ENCODE measurements at places on chromosomes 4 and X.

DNA sequence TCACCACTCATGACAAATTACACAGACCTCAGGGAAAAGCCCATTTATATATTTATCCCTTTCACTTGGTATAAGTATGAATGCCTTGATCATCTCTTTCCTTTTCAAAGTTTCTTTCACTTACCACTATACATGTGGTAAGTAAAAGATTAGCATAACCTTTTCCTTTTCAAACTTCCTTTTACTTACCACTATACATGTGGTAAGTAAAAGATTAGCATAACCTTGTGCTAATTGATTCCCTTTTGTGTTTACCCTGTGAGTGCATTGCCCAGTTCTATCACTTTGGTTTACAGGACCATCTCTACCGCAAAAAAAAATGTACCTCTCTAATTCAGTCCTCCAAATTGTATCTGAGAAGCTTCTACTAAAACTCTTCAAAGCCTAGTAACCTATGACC is 32.7 kb upstream of the TCEANC start:
- no peak for DNase-seq

DNA sequence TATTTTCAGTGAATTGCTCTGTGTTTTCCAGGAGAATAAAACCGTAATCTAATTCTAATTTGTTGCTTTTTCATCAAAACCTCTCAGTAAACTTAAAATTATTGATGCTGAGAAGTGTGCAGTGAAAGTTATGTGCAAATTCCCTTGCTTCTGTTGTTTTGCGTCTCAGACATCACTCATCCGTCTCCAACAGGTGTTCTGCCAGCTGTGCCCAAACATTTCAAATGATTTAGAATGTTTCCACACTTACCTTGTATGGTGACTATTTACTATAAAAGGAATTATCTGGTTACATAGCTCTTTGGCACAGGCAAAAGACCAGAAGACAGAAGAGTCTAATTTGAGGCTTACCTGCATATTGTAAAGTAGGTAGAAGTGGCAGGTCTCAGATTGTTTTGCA is 184.0 kb downstream of the BMPR1B start:
- DNase-seq, result no peak

GRCh38 chr4:6498511-6499237 is 26.3 kb upstream of the PPP2R2C start:
- DNase-seq, result peak; percentile 5

DNA sequence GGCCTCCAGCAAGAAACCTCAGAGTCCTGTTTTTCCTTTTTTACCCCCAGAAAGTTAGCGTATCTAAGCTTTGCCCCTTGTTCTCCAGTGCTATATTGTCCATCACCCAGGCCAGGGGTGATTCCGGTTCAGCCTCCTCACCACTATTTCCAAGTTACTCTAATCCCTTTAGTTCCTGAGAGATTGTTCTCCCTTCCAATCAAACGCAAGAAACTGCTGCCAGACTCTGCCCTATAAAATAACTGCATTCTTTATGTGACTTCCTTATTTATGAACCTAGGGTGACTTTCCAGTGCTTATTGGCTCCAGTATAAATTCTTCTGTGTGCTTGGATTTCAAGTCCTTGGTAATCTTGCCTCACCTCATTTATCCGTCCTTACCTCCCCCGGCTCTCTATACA is 65.7 kb downstream of the CLCN5 start:
- no peak for DNase-seq

DNA sequence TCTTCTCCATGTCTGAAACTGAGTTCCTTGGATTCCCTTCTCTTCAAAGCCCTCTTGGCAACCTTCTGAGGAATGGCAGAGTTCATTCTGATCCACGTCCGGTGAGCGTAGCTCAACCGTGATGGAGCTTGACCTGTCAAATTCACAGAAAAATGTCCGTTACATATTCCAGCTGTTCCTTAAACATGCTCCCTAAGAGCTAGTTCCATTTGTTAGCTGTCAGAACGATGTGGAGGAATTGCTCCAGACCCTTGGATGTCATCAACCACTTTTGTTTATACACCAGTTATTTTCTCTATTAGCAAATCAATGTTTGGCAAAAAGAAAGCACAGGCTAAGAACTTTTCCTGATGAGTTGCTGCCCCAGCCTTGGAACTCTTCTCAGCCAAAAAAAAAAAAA is 50.1 kb downstream of the NHS start:
- no peak for DNase-seq

DNA sequence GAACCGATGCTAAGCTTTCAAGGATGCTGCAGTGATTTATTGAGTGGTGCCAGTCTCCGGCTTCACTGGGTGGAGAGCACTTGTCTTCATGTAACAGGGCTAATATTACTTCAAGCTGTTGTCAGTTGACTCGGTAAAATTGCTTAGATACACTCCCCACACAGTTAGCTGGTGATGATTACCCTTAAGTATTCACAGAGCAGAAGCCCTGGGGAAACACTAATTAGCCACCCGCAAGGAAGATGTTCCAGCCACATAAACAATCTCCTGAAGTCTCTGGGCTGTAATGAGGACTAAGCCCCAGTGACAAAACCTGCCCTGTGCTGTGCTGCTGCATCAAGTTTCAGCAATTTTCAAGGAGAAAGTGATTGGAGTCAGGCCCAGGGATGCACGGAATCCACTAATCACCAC is 37.3 kb upstream of the GK2 start:
- DNase-seq, result no peak

DNA sequence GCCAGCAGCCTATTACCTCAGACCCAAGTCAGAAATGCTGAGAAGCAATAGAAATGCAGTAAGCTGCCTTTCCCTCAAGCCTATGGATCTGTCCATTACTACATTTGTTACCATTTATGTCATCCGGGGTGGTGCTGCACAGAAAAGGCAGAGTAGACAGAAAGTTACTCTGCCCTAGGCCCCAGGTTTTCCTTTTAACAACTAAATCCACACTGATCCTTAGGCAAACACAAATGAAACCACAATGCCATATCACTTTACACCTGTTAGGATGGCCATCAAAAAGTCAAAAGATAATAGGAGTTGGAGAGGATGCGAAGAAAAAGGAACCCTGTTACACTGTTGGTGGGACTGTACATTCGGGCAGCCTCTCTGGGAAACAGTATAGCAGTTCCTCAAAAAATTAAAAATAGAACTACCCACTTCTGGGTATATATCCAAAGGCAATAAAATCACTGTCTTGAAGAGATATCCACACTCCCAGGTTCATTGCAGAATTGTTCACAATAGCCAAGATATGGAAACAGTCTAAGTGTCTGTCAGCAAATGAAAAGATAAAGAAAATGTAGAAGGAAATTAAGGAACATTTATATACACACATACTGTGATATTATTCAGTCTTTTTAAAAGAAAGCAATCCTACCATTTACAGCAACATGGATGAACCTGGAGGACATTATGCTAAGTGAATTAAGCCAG is 186.3 kb downstream of the NWD2 start:
- no peak for DNase-seq

- no peak for DNase-seq
These were observed 105.4 kb downstream of the MTNR1A start for GRCh38 chr4:186449954-186450353.

- no peak for DNase-seq
These were observed 48.0 kb upstream of the FAT1 start for GRCh38 chr4:186771624-186772023.

DNA sequence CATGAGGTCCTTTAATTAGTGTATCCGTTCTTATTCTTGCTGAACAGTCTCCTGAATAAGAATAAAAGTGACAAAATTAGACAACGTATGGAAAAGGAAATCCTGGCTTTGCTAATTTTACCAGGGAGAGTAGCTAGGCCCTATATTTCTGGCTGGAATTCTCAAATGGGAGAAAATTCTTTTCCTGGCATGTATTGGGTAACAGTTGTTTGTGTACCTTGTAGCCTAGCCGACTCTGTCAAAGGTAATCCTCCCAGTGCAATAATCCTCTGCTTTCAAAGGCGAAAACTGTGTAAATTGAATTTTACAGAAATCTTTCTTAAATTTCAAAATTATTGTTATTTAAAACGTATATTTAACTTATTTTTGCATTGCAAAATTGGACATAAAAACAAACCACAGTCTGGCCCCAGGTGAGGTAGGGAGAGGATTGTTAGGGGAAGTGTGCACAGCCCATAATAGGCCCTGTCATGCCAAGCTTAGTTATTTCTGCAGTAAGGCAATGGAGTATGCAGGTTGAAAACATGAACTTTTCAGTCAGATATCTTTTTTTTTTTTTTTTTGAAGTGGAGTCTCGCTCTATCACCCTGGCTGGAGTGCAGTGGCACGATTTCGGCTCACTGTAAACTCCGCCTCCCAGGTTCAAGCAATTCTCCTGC is 18.9 kb upstream of the TENM3 start:
- no peak for DNase-seq

- DNase-seq, result no peak
These were observed 28.5 kb upstream of the KLHL4 start for GRCh38 chrX:87489071-87489470.

- DNase-seq, result no peak
These were observed 8.5 kb downstream of the RAB9A start for GRCh38 chrX:13697455-13697854.

DNA sequence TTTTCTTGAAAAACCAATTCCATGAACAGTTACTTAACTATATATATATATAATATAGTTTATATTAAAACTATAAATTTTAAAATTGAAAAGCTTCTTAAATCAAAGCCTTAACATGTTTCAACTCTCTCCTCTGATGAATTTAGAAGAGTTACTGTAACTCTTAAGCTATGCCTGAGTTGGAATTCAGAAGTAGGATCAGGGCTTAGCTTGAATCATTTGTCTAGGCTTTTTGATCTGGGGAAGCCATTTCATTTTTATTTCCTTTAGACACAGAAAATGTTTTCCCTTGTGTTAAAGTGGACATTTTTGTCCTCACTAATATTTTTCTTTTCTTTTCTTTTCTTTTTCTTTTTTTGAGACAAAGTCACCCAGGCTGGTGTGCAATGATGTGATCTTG is 40.4 kb upstream of the PDLIM5 start:
- no peak for DNase-seq

DNA sequence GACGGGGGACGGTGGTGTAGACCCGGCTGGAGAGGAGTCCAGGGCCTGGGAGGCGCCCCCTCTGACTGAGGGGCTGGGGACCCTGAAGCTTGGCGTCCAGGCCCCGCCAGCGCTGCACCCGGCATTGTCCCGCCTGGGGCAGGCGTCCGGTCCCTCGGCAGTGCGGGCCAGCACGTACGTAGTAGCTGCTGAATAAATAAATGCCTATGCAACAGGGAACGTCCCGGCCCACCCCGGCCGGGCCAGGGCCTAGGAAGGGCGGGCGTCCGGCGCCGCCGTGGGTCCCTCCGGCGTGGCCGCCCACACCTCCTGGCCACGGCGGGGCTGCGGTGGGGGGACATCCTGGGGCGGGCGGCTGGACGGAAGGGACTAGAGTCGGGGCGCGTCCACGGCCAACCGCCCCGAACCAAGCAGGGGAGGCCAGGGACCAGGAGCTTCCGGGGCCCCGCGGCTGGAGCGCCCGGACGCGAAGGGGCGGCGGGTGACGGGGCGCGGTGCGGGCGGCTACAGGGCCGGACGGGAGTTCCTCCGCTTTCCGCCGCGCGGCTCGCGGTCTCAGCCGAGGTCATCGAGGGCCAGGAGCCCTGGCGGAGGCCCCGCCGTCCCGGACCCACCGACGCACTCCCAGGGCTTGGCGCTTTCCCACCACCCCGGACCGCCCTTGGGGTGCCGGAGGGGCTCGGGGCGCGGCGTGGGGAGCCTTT is 886 bp upstream of the WWC2 start:
- peak; percentile 9 for DNase-seq

- no peak for DNase-seq
These were observed 285.0 kb upstream of the AADAT start for GRCh38 chr4:170374770-170375169.

DNA sequence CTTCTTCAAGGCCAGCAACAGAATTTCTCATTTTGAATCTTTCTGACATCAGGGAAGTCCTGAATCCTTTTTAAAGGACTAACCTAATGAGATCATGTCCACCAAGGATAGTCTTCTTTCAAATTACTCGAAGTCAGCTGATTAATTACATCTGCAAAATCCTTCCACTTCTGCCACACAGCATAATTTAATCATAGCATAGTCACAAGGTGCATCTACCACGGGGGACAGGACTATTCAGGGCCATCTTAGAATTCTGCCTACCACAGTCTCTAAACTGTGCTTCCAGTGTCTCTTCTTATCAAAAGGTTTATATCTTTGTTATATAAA is 53.7 kb downstream of the ATP10D start:
- no peak for DNase-seq

DNA sequence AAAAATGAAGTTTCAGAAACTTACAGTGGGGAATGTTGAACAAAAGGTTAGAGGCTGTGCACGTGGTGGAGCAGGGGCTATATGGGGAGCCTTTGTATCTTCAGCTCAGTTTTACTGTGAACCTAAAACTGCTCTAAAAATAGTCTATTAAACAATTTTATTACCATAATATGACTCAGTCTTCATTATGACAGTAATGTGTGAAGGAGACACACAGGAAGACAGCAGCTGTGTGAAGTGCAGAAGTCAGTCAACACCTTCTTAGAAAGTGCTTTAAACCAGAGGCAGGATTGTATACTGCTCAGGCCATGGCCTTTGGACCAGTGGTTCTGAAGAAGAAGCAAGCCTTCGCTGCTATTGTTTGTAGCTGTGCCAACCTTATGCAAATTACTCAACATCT is 89.7 kb downstream of the ARHGAP10 start:
- no peak for DNase-seq

- DNase-seq, result no peak
These were observed 1729.3 kb downstream of the C4orf33 start for GRCh38 chr4:130825284-130825683.

DNA sequence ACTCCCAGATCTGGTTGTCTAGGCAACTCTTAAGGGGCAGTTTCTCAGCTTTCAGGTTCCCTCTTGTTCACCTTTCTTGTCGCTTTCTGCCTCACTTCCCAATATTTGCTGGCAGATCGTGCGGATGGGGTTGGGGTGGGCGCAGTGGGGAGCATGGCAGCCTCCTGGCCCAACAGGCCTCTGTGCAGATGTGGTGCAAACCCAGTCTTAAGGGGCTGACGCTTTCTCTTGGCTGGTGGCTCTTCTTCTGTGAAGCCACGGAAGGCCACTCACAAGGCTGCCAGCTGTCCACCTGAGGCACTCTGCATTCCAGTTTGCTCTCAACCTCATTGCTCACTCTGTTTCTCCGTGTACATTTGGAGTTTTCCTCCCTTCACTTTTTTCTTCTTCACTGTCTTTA is 61.7 kb downstream of the NBDY start:
- no peak for DNase-seq

DNA sequence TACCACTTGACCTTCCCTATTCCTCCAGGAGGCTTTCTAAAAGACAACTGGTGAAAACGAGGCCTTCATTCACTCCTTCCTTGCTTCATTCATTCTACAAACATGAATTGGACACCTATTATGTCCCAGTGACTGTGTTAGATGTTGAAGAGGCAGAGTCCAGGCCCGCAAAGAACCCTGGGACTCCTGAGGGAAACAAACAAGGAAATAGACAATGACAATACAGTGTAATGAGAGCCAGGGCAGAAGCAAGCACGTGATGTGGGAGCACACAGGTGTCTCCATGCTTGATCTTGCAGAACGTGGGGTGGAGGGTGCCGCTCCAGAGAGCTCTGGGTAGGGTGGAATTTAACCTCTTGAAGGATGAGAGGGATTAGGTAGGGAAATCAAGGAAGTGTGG is 137.6 kb upstream of the KLF3 start:
- no peak for DNase-seq
